Activated CD4-positive, alpha-beta memory T cell treated with anti-CD3 and anti-CD28 coated beads for 36 hours (primary cell): ENCODE measurements at places on chromosomes 16 and 17.
A peak's percentile ranks its signal among the peaks of the same experiment; 100 is the strongest.

DNA sequence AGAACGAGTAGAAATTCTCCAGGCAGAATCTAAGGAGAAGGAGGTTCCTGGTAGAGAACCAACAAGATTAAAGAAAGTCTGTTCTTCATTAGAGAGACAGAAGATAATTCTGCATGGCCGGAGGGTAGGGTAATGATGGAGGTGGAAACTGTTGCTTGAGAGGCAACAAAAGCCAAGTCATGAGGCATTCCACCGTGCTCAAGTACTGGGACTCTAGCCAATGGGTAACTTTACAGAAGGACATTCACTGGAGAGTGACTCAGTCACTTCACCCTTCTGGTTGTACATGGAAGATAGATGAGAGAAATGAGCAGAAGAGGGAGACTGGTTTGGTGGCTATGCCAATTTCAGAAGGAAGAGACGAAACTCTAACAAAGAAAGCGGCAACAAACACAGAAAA, 53.6 kb upstream of the ANKFN1 start:
- no peak for DNase-seq

- DNase-seq, result no peak
These were observed 2.5 kb downstream of the MYLK3 start for GRCh38 chr16:46745617-46746016.

DNA sequence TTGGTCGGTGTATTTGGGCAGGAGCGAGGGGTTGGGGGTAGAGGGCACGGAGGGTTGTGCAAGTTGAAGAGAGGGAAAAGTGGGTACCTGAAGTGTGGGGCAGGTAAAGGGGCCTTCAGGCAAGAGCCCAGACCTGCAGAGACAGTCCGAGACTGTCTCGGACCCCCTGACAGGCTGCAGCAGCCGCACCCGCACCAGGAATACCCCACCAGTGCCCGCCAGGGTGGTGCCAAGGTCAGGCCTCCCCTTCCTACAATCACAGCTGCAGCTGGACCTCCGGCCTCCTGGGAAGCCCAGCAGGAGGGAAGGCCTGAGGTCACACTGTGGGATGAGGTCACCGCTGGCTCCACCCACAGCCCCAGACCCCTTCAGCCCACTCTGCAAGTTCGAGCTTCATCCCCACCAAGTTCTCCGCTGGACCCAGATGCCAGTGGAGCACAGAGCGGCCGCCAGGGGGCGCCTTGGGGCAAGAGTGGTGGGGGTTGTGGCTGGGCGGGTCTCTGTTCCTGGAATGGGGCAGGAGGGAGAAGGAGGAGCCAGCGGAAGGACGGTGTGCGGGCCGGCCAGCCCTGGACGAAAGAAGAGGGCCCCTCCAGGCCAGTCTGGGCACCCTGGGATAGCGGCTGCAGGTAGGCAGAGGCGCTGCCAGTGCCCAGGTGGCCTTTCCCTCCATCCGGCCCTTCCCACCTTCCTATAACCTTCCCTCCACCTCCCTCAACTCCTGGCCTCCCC, at the start of gene HSD3B7:
Gene HSD3B7, plus strand, starts transcription at position 539 of the 732 bp plus-strand sequence. CDS start 452 bp downstream, outside the sequence.
- DNase-seq, result peak; percentile 88

- no peak for DNase-seq
These were observed 158.2 kb upstream of the MAF start for GRCh38 chr16:79758615-79759346.

DNA sequence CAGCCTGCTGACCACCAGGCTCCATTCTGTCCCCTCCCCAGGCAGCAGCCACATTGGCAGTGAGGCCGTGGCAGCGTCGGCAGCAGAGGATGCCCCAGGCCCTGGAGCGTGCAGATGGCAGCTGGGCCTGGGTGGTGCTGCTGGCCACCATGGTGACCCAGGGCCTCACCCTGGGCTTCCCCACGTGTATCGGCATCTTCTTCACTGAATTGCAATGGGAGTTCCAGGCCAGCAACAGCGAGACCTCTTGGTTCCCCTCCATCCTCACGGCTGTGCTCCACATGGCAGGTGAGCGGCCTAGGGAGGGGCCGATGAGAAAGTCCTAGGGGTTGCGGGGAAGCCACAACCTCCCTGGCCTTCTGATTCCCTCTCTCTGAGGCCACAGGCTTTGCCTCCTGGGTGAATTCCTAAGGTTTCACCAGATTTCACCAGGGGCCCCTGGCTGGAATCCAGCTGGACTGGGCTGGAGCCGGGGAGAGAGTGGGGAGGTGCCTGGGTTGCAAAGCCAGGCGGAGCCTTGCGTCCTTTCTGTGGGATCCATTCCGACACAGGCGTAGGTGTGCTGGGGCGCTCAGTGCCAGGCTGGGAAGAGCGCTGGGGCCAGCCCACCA, 5.9 kb downstream of the SLC16A5 start:
- no peak for DNase-seq

DNA sequence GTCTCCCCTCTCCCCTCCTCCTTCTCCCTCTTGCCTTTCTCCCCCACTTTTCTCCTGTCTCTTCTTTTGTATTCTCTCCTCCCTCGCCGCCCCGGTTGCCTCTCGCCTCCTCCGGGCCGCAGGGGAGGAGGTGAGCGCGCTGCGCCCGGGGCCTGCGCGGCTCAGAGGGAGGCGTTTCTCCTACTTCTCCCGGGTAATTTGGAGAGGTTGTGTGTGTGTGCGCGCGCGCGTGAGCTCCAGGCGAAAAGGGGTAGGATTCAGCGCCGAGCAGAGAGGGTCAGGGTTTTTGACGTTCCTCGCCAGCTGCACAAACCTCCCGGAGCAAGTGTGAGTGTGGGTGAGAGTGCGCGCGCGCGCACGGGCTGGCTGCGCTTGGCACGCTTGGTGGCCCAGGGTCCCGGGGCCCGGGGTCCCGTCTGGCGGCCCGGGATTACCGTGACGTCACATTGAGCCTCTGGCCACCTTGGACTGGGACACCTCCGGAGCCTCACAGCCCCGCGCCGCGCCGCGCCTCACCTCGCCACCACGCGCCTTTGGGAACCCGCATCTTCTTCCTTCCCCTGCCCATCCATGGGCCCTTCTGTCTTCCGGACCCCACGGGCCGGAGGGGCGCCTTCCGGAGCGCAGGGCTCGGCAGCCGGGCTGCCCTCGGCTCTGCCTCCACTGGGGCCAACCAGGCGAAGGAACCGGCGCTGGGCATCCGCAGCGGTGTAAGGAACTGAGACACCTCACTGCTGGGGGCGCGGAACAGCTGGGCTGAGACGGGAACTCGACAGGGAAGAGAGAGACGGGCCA, 479 bp downstream of the IRX6 start:
- DNase-seq, result no peak

DNA sequence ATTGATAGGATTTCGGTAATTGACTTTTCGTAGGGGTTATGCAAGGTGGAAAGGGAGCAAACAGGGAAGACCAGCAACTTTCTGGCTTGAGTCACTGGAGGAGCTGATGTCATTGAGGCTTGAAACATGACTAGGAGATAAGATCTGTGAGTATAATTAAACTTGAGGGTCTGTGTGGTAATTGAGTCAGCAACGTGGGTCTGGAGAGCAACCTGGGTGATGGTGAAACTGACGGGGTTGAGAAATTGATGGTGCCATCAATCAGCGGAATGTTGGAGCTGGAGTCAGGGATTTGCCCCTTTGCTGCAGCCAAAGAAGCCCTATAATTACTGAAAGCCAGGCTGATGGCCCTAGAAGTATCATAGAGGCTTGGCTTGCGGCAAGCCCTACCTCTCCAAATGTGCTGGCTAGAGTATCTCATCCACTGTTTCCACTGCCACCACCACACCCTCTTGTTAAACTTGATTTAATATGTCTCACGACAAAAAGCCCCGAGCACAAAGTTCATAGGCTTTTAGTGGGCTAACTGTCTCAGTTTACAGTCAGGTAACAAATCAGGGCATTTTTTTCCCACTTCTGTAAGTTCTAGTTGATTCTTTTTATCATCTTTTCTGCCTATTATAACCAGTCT, 186.9 kb upstream of the ELAC2 start:
- no peak for DNase-seq

- DNase-seq, result no peak
These were observed 3.9 kb downstream of the GCGR start for GRCh38 chr17:81807839-81808238.

DNA sequence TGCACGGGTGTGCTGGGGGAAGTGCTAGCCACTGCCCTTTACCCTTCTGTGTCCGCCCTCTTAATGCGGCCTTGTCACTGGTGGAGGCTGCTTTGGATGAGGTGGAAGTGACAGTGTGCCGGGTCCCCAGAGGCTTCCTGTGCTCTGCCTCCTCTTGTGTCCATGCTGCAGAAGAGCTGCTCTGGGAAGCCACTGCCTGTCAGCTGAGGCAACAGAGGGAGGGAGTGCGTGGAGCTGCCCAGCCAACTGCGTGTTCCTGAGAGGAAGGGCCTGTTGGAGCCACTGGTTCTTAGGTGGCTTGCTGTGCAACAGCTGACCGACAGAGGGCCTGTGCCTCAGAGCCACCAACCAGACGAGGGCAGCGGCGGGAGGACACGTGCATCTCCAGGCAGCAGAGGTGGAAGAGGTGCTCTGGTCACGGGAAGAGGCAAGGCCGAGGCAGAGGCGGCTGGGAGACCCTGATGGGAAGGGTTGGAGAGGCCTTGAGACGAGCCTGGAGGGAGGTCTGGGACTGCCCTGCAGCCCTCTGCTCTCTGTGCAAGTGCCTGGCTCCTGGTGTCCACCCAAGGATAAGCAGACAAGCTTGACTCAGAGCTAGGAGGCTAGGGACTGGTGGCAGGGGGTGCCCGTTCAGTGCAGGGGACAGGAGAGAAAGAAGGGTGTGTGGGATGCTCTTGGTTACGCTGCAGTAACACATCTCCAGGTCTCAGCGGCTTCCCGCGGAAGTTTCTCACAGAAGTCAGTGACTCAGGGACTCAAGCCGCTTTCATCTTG, 25.4 kb downstream of the B9D1 start:
- DNase-seq, result peak; percentile 6
